ENCODE measurements at places on chromosomes 13 and 19.

DNA sequence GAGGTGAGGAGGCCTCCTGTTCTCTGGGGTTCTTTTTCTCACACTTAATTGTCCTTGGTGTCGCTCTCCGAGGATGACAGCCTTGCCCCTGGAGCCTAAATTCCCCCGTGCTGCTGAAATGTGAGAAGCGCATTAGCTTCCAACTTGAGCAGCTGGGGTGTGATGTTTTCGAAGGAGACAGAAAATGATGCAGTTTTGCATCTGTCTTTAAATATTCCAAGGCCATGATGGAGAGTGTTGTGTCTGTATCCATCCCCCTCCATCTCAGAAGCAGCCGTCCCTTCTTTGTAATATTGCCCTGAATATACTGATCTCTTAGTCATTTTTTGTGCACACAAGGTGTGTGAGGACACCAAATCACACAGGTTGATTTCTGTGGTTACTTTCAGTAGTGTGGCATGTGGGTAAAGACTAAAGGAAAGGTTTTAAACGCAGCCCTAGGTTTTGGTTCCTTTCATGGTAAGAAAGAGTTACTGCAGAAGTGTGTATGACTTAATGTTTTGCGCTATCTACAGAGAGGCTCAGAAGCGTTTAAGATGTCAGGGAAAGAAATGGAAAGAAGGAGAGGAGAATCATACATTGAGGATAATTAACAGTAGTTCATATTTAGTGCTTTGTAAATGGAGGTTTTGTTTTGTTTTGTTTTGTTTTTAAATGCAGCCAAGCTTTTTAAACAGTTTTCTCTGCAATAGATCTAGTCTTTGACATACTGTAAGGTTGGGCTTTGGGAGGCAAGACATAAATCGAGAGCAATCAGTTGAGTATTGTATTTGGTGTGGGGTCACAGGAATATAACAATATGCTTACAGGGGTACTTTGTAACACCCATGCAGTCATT, 1.6 kb downstream of the NBEA start:
- DNase-seq = no peak

- DNase-seq = no peak
Observed at GRCh38 chr13:79602936-79603335, 122.0 kb downstream of the NDFIP2 start.

DNA sequence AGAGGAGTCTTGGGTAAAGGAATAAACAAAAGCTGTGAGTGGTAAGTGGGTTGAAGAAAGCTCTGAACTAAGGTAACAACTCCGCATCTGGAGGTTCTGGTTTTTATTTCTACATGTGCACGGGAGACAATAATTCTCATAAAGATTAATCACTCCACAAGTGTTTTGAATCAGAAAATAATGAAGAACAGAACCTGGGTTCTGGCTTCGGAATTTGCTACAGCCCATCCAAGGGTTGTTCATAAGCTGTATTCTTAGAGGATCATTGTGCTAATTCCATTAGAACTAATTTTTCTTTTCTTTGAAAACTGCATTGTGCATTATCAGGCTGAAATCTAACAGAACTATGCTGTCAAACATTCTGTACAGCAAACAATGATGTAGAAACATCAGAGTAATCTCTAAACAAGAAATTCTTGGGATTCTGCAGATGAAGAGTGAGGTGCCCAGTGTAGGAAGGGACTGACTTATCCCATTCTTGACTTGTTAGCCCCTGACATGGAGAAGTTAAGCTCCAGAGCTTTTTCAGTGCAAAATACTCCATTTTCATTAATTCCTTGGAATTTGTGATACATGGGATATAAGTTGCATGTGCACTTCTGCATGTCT, 368.2 kb downstream of the COG6 start:
- DNase-seq = no peak

GRCh38 chr13:75761369-75761768, 125.2 kb downstream of the LMO7 start:
- no peak for DNase-seq

GRCh38 chr19:8532225-8532624, 18.3 kb upstream of the ZNF414 start:
- no peak for DNase-seq

- no peak for DNase-seq
Observed at GRCh38 chr13:95452375-95452774, 100.1 kb upstream of the CLDN10 start.
